ENCODE measurements at places on chromosomes 12 and 14. TPM values are rescaled to one million over a fixed set of nuclear protein-coding genes. Genes with fewer than 3 reads are reported as not detected.
A peak's percentile ranks its signal among the peaks of the same experiment; 100 is the strongest.

GRCh38 chr14:99422228-99423010 lies 58.2 kb downstream of the SETD3 start:
- no peak for DNase-seq

DNA sequence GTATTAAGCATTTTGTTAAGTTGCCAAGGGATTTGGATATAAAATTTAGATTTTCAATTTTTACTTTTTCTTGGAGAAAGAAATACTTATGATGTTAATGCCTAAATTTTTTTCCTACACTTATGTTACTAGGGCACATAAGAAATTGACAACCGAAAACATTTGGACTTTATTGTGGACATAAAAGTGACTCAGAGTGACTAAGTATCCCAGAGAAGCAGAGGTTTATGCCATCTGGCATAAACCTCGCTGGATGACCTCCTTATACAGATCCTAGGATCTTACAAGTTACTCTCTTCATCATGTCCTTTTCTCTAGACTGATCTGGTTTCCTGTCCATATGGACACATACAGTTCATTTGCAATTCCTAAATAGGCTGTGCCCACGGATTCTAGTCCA lies 89.8 kb downstream of the RERG start:
- DNase-seq = peak; percentile 4

The CLEC6A gene
- polyA plus RNA-seq = not detected

The PLEKHD1 gene
- polyA plus RNA-seq = not detected

DNA sequence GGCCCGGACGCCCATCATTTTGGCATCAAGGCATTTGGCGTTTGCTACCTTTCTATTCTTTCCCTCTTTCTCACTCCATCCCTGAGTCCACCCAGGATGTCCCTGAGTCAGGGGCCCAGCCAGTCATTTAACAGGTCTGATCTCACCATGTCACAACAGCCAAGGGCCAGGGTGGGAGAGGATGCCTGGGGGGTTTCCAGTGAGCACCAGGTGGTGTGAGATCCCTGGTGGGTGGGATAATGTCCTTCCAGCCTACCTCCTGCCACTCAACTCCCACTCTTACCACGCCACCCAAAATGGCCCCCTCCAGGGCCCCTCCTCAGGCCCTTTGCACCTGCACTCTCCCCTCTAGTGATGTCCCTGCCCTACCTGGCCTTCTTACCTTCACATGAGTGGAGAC lies 310.8 kb downstream of the BCL11B start:
- no peak for DNase-seq

DNA sequence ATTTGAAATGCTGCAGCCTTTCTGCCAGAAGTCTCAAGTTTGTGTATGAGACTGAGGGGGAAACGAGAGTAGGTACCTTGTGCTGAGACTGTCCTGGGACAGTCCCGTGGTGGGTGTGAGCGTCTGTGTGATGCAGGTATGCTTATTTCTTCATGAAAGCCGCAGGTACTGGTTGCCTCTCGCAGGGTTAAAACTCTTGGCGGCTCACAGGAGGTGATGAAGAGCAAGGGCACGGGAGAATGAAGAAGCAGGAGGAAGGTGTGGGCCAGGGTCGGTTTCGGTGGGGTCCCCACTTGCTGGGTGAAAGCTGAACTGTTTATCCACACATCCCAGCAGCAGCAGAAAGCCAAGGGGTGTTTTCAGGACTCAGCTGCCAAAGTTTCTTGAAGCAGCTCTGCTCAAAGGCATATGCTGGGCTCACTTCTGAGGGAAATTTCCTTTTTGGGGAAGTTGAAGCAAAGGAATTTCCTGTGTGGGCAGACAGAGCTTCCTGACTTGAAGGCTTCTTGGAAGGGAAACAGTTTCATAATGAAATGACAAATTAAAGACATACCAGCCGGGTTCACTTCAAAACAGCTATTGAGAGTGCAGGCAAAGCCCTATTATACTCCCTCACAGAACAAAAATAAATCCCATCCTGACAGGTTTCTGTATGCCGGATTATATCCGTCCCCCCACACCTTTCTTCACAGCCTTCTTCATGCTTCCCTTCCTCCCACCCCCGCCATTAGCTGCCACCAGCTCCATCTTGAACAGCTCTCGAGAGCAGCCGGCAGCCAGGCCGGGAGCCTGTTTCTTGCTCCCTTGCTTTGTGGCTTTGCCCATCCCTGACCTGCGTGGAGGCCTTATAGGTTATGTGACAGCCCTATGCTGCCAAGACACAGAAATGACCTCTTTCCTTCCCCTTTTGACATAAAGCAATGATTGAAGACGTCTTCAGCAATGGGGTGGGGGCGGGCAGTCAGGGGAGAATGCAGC lies 116.6 kb downstream of the ETV6 start:
- DNase-seq = peak; percentile 70

The ABCD4 gene
- 20.4 TPM for polyA plus RNA-seq

The CLEC1B gene
- not detected for polyA plus RNA-seq

DNA sequence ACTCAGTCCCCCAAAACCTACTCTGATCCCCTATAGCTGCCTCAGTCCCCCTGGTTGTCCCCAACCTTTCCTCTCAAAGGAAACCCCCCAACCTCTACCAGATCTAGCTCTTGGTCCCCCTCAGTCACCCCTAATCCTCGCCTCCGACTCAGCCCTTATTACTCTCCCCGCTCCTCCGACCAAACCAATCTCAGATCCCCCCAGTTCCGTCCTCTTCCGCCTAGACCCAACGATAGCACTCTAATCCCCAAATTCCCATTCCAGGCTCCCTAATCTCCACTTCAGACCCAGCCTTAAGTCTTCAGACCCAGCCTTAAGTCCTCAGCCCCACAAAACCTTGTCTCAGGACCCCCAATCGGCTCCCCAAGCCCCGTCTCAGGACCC lies 612 bp downstream of the VPS37B start:
- no peak for DNase-seq

- no peak for DNase-seq
Measured at GRCh38 chr12:23001487-23001886, 376.5 kb downstream of the ETNK1 start.

The PLEKHG7 gene
- not detected for polyA plus RNA-seq

The PPP2R5E gene
- 9.7 TPM for polyA plus RNA-seq

DNA sequence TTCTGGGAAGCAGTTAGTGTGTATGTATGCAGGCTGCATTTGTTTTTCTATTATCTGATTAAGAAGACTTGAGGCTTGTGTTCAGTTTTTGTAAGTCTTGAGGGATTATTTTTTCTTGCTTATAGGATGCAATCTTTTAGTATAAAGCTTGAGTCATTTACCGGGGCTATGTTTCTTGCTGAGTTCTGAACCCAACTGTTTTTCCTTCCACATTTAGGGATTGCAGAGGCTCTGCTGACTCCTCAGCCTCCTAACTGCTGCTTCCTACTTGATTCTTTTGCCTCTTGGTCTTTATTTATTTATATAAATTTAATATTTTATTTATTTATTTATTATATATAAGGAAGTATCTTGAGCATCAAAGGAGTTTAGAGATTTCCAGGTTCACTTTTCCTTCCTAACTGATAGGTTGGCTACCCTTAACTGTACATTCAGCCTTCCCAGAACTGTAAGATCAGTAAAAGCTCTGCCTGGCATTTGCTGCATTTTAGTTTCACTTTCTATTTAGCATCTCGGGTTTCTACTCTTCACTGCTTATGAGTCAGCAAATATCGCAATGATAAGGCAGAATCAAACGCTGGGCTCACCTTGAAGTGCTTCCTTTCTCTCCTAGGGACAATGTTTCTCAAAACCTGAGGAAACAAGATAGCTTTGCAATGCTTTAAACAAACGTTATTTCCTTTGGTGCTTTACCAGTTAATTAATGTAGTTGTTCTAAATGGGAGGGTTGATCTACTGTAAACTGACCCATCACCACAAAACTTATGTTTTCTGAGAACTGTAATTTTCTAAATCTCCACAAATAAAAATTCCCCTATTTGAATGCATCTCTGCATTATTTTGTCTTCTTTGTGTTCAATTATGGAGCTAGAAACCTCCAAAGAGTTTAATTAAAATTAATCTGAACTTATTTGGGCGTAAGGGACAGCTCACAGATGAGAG lies 1183.7 kb upstream of the TMEM132C start:
- DNase-seq = peak; percentile 65

GRCh38 chr12:19792028-19792427 lies 352.7 kb downstream of the AEBP2 start:
- DNase-seq = no peak

The OR10AD1 gene
- not detected for polyA plus RNA-seq

DNA sequence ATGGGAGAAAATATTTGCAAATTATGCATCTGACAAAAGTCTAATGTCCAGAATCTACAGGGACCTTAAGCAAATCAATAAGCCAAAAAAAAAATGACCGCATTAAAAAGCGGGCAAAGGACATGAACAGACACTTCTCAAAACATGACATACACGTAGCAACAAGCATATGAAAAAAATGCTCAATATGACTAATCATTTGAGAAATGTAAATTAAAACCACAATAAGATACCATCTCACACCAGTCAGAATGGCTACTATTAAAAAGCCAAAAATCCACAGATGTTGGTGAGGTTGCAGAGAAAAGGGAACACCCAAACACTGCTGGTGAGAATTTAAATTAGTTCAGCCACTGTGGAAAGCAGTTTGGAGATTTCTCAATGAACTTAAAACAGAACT lies 16.1 kb downstream of the PAWR start:
- peak; percentile 72 for DNase-seq

- DNase-seq = no peak
Measured at GRCh38 chr14:95215094-95215725, 57.9 kb upstream of the DICER1 start.

The GALNT4 gene
- polyA plus RNA-seq = 2.6 TPM

The RNU7-1 gene
- not detected for polyA plus RNA-seq

GRCh38 chr14:62031504-62031903 lies 269.3 kb downstream of the SNAPC1 start:
- DNase-seq = no peak

DNA sequence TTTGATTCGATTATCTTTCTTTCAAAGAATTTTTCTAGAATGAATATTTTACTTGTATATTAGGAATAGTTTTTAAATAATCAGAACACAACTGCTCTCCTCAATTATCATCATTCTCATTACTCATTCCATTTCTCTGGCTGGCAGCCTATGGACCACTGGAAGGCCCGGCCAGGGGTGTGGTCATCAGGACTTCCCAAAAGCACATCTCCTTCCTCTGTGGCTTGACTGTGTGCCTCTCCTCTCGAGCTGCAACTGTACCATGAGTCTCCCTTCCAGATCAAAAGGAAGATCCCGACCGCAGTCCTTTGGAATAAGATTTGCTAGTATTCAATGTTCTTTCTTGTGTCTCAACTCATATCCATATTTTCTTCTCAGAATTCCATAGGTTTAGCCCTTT lies 42.7 kb downstream of the DYRK2 start:
- DNase-seq = no peak

The SETD3 gene
- 18.8 TPM for polyA plus RNA-seq

GRCh38 chr14:69335371-69335771 lies 62.7 kb downstream of the ERH start:
- peak; percentile 33 for DNase-seq

The MSI1 gene
- polyA plus RNA-seq = not detected

DNA sequence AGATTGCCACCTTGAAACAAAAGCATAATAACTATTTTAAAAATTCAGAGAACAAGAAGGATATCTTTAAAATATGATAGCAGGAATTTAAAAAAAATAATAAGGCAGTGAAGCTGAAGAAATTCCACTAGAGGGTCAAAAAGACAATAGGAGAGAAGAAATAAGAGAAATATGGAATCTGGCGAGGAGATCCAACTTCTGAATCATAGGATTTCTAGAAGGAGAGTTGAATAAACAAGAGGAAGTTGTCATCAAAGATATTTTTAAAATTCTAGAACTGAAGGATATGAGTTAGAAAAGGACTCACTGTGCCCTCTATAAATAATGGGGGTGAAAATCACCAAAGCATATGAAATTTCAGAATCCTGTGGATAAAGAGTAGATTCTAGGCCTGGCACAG lies 26.8 kb upstream of the TOMM20L start:
- DNase-seq = peak; percentile 59

- no peak for DNase-seq
Measured at GRCh38 chr14:94344389-94344788, 21.3 kb upstream of the SERPINA6 start.

The KRT77 gene
- polyA plus RNA-seq = not detected

DNA sequence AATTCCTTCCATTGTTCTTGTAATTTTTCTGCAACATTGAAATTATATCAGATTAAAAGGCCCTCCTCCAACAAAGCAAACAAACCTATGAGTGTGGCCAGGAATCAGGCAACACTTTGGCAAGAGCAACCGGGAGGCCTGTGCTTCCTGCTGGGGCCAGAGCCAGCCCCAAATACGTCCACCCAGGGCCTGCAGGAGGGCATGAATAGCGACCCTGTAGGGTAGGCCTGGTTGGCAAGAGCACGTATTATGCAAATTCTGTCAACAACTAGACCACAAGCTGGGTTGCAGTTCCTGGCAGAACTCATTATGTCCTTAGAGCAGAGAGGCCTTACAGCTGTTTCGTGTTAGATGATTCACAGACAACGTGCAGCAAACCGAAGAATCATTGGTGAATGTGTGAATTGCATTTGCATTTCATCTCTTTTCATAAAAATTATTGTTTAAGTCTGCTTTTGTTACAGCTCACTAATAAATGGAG lies 26.9 kb upstream of the LGALS3 start:
- peak; percentile 96 for DNase-seq

DNA sequence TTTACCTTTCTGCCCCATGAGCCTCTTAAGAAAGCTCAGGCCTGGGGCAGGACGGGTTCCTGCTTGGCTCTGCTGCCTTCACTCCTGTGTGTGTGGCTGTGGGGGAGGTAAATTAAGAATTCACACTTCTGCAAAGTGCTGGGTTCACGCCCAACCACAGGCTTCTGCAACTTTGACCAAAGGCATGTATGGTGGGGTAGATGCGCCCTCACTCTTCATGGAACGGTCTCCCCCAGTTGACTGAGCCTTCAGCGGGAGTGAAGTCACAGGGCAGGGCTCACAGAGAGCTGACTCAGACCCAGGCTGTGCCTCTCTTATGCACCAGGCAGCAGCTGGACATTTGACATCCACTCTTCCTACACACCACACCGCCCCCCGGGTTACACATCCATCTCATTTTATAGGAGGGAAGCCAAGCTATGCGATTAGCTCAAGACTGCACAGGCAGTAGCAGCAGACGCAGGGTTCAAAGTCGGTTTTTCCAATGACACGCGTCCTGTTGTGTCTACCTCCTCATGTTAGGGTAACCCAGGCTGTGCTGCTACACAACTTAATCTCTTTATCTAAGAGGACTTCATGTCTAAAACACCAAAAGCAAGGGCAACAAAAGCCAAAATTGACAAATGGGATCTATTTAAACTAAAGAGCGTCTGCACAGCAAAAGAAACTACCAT lies 15.4 kb upstream of the BCL11B start:
- DNase-seq = no peak

The MYH6 gene
- not detected for polyA plus RNA-seq

DNA sequence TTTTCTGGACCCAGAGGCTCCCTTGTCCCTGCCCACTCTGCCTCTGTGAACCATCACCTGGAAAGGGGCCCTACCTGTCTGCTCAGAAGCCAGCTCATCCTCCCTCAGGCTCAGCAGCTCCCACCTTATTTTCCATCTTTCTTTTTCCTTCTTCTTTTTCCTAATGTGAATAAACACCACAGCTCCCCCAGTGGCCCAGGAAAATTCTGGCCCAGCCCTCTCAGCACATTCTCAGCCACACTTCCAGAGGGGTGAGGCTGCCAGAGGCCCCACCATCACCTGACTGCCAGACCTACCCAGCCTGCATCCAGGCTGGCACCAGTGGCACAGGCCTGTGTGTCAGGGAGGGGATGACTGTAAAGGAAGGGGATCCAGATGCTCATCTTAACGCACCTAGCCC lies 23.0 kb downstream of the ZFHX2 start:
- DNase-seq = no peak

All from IMR-90 (cell line).